Activated naive CD4-positive, alpha-beta T cell treated with anti-CD3 and anti-CD28 coated beads for 36 hours (primary cell): ENCODE measurements at places on chromosomes 16 and 17.

- DNase-seq = peak; percentile 41
These were observed 15.5 kb upstream of the NAGLU start for GRCh38 chr17:42520540-42520951.

- DNase-seq = no peak
These were observed 151.0 kb downstream of the SEC14L1 start for GRCh38 chr17:77291591-77292386.

DNA sequence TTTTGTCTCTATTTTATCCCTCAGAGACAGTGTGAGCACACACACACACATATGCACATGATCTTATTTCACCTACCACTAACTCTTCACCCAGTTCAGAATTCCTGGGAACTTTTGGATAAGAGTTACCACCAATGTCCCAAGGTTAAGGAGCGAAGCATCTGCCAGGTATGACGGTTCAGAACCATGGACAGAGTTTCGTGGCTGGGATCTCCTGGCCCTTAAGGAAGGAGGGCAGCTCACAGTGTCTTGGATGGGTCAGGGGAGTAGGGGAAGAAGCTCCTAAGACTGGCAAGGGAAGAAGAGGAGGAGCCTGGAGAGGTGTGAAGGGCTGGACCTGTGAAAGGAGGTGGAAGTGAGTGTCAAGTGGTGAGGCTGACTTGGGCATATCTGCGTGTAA, 23.0 kb upstream of the TMEM132E start:
- DNase-seq = no peak

DNA sequence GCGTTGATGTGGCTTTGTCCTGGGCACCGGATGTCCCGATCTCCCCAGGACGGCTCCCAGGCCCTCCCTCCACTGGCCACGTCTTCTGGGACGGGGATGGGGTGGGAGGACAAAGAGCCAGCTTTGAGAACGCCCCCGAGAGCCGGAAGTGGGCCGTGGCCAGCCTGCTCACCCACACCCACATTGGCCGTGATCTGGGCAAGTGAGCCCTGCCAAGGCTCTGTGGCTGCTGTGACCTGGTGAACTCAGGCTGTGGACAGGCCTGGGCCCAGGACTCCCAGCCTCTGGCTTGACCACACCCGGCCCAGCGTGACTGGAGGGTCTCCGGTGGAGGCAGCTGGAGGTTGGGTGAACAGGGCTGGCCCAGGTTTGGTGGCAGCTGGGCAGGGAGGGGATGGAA, 3.3 kb downstream of the CDH15 start:
- no peak for DNase-seq

DNA sequence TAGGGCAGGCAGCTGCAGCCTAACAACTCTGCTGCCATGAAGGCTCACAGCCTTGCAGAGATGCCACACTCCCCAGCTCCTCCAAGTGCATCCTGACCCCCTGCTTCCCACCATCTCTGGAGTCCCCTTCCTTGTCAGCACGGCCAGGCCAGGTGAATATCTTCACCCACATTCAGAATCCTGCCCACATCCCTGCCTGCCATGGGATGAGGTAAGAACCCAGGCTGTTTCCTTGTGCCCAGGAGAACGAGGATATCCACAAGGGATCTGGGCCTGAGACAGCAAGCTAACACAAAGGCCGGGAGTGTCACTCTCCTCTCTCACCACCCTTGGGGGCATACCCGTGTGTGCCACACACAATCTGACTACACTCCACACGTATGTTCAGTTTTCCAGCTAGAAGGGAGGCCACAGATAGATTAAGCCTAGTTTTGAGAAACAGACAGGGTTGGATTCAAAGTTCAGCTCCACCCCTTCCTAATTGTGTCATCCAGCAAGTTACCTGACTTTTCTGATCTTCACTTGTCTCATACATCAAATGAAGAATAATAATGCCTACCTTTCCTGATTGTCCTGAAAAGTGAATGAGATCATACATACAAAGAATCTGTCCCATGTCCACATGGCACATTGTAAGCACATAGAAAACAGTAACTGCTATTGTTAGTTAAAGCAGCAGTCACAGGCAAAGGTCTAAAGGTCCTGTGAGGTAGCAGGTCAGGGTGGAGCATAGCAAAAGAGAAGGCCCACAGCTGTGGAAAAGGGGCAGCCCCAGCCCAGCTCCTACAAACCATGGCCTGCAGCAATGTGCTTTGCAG, 17.4 kb upstream of the SUPT4H1 start:
- no peak for DNase-seq

GRCh38 chr17:63995626-63996025, 2.5 kb upstream of the PRR29 start:
- no peak for DNase-seq

DNA sequence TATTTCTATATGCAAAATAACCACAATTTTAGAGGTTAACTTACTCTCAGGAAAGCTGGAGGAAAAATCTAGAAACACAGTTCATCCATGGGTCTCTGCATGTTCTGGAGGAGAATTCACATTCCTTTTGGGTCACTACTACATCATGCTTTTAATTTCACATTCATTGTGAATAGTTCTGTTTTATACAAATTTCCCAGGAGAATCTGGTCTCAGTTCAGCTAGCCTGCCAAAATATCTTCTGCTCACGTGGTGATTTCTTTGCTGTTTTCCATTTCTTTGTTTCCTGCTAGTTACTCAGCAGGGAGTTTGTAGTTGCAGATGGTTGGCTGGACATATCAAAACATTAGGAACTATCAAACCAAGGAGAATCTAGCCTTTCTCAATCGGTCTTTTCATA, at the start of gene ABCA9:
ABCA9 (minus strand) TSS at position 106 of the 400 bp plus-strand sequence. CDS start 9,801 bp downstream, outside the sequence.
- no peak for DNase-seq

- no peak for DNase-seq
These were observed 8.4 kb downstream of the DPEP1 start for GRCh38 chr16:89621698-89622409.

- no peak for DNase-seq
These were observed 4.6 kb downstream of the QPRT start for GRCh38 chr16:29683543-29684090.

- DNase-seq = peak; percentile 52
These were observed 1.3 kb upstream of the TMEM92 start for GRCh38 chr17:50272711-50273653.

DNA sequence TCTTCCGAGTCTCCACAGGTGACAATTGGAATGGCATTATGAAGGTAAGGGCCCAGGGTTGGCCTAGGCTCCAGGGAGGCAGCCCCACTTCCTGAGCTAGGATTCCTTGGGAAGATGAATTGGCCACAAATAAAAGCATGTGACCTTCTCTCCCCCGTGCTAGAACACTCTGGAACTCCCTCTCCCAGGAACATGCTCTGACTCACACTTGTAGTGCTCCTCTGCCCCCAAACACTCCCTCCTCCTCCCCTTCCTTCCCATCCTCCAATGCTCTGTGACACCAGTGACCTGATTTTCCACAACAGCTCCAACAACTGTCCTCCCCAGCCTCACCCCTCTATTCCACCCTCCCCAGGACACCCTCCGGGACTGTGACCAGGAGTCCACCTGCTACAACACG, 16.4 kb upstream of the ABCC3 start:
- no peak for DNase-seq

GRCh38 chr17:6639586-6640535, 650 bp downstream of the KIAA0753 start:
- DNase-seq = peak; percentile 38

GRCh38 chr17:77441130-77441920, 300.6 kb downstream of the SEC14L1 start:
- DNase-seq = peak; percentile 88

- no peak for DNase-seq
These were observed 15.7 kb upstream of the MSI2 start for GRCh38 chr17:57240648-57241047.

DNA sequence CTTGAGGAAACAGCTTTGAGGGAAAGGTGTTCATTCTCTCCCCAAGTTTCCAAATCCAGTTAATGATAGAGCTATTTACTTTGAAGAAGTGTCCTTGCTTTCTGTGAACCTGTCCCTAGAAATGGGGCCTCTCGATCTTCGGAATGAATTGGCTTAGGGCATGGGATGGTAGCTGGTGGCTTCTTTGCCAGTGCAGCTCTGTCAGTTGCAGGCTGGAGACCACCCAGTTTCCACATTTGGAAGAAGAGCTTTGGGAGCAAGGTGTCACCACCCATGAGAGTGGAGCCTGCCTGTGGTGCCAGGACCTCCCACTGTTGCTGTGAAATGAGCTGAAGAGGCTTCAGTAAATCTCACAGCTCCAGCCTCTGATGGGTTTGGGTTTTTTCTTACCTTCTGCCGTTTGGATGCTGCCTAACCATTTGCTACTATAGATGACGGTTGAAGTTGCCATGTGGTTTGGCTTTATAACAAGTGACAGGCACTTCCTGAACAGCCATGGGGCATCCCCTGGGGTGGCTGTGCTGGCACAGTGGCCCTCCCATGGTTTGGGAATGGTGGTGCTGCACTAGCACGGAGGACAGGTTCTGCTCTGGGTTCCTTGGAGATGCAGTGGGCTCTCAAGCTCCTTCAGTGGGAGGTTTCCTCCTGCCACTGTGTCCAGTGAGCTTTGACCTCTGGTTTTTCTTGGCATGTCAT, 19.5 kb upstream of the SLC5A10 start:
- peak; percentile 54 for DNase-seq

GRCh38 chr17:73510981-73511718, 133.1 kb downstream of the SDK2 start:
- DNase-seq = no peak

DNA sequence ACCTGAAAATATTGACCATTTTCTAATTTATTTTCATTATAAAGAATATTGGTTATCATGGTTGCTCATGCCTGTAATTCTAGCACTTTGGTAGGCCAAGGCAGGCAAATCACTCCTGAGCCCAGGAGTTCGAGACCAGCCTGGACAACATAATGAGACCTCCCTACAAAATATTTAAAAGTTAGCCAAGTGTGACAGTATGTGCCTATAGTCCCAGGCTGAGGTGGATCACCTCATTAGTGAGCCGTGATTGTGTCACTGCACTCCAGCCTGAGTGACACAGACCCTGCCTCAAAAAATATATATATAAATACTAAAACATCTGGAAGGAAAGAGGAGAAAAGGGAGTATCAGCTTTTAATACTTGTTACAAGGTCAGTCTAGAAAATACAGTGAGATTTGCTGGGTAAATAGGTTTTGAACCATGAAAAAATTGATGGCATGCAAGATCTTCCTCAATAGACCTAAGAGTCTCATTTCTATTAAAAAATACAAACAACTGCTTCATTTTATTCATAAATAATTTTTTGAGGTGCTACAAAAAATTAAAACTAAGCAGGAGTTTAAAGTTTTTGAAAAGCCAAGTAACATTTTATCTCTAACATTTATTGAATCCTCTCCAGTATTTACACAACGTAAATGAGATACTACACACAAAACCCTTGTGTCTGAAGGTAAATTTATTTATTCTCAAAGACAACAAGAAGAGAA, 47.7 kb downstream of the TUBD1 start:
- DNase-seq = no peak

DNA sequence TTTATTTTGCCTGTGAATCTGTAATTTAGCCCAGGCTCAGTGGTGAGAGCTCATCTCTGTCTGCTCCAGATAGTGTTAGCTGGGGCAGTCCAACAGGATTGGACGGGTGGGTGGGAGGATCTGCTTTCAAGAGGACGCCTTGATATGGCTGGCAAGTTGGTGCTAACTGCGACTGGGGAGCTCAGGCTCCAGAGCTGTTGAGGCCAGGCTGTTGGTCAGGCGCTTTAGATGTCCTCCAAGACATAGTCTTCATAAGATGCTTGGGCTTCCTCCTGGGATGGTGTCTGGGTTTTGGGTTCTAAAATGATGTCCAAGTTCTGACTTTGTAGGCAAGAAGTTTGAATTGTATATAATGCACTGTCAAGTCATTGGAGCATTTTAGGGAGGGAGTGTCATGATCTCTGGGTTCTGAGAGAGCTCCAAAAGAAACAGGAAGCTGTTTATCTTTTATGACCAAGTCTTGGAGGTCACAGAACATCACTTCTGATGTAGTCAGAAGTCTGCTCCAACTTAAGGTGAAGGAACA, 12.8 kb upstream of the PCTP start:
- no peak for DNase-seq

DNA sequence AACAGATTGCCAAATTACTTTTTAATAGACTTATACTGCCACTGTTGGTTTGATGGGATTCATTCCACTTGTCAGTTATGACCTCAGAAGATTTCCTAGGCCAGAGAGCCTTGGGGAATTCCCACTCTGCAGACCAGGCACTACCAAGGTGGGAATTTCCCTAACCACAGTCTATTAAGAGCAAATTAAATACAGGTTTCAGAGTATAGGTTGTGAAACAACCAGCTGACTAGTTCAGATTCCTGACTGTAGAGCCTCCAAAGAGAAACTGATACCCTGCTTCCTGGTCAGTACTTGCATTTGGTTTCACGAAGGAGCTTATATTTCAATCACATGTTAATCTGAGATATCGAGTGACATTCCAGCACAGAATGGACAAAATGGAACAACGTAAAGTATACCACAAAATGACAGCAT, 186.5 kb downstream of the STX8 start:
- DNase-seq = peak; percentile 9

DNA sequence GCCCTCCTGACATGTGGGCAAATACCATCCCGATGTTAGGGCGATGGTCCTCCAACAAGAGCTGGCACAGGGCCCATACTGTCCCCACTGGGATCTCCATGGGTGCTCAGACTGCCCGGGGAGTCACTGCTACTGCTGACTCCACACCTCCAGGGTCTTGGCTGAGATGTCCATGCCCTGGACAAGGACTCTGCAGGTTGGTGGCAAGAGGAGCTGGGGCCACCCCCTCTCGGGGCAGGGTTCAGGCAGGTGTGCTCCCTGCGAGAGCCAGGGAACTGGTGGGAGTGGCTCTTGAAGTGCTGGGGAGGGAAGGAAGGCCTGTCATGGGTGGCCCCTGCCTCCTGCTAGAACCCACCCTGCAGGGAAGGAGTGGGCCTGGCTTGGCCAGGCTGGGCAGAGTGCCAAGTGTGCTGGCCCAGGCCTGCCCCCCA, 6.4 kb downstream of the CASKIN2 start:
- no peak for DNase-seq

GRCh38 chr17:64157669-64158180, 27.8 kb upstream of the ERN1 start:
- DNase-seq = no peak

DNA sequence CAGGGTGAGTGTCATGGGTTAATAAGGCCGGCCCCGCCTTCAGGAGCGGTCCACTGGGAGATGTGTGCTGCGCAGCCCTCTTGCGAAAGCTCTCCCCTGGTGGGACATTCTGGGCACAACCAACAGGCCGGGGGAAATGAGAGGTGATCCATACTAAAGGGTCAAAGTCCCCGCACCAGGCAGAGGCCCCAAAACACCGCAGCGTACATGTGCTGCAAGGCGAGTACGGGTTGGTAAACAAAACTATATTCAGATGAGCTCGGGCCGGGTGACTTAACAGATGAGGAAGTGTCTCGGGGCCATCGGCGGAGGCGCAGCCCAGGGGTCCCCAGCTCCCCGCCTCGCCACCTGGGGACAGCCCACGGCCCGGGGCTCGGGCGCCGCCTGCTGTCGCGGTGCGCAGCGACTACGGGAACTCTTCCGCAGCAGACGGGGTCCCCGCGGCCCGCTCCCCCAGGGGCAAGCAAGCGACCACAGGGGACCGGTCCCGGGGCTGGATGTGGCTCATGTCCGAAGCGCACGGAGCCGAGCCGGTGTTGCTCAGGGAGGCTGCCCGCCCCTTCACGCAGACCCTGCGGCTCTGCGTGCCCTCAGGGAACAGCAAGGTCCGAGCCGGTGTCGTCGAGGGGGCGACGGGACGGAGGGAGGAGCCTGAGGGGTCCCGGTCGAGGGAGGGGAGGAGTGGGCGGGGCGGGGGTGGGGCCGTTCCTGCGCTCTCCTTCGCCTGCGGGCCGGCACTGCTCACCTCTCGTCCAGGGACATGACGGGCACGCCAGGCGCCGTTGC, at the start of gene RAB37:
RAB37 (plus strand) TSS at position 744 of the 786 bp plus-strand sequence; CDS start at position 761, 17 bp downstream.
- DNase-seq = no peak
